Stimulated activated CD8-positive, alpha-beta memory T cell treated with anti-CD3 and anti-CD28 coated beads, Interleukin-15, amount 100 ng/mL, for 24 hours (primary cell): ENCODE measurements at places on chromosomes 7 and 10.

DNA sequence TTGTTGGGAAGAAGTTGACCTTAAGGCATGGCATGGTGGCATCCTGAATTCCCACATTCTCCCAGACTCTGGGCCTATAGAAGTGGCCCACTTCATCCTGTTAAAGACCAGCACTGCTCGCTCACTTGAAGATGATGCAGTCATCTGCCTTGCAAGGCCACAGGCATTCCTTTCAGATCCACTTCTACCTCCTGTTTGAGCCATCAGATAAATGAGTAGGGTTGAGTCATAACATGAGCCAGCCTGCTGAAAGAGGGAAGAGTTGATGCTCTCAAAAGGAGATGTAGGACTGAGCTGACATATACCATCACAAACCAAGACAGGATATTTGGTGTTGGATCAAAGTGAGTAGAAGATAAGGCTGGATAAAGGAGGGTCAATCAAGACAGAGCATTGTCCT is 1.5 kb upstream of the EBLN1 start:
- no peak for DNase-seq

GRCh38 chr7:26200038-26200443 is 505 bp downstream of the HNRNPA2B1 start:
- peak; percentile 65 for DNase-seq

DNA sequence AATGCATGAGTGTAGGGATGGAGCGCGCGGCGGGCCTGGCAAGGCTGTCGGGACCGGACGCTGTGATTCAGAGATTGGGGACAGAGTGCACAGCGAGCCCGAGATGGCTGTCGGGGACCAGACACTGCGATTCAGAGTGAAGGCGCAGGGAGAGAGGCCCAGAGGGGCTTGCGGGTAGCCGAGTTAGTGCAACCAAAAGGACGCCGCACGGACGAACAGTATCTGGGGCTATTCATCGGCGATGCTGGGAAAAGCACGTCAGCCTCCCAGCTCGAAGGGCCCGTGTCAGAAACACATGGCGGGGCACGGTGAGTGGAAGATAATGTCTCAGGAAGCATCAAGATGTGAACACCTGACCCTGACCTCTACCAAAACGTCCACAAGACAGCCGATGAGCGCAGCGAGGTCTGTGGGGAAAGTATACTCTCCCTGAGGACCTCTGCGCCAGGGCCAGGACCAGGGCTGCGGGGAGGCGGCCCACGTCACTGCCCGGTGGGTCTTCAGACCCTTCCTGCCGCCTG is 215.8 kb downstream of the ZMYND11 start:
- DNase-seq, result no peak

DNA sequence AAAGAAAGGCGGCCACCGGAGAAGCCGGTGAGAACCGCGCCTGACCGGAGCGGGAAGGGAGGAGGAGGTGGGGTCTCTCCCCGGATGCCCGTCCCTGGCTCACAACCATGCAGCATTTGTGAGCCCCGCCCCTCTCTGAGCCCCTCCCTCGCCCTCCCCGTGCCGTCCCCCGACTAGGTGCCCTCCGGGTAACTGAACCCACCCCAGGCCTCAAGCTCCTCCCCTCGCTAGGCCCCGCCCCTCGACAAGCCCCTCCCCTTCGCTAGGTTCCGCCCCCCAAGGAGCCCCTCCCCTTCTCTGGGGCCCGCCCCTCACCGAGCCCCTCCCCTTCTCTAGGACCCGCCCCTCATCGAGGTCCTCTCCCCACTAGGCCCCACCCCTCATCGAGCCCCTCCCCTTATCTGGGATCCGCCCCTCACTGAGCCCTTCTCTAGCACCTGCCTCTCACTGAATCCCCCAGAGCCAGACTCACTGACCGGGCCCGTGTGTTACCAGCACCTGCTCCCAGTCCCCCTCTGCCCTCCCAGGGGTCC is 42.2 kb upstream of the HSPB1 start:
- peak; percentile 27 for DNase-seq

DNA sequence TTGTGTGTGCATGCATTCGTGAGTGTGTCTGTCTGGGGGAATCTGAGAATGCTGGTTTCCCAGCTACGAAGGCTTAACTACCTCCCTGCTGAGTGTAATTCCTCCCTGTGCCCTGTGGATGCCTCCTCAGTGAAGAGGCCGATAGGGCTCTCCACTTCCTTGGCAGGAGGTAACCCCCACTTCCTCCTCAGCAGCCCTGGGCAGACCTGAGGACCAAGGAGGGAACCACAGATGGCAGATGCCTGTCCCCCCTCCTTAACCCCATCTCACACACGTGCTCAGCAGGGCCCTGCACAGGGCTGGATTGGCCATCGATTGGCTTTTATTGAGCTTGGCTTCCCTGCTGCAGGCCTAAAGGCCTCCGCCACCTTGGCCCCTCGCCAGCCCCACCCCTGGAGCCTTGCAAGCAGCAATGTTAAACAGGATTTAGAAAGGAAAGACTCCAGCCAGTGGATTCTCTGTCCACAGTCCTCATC is 45.6 kb upstream of the LRRC4 start:
- DNase-seq, result no peak

DNA sequence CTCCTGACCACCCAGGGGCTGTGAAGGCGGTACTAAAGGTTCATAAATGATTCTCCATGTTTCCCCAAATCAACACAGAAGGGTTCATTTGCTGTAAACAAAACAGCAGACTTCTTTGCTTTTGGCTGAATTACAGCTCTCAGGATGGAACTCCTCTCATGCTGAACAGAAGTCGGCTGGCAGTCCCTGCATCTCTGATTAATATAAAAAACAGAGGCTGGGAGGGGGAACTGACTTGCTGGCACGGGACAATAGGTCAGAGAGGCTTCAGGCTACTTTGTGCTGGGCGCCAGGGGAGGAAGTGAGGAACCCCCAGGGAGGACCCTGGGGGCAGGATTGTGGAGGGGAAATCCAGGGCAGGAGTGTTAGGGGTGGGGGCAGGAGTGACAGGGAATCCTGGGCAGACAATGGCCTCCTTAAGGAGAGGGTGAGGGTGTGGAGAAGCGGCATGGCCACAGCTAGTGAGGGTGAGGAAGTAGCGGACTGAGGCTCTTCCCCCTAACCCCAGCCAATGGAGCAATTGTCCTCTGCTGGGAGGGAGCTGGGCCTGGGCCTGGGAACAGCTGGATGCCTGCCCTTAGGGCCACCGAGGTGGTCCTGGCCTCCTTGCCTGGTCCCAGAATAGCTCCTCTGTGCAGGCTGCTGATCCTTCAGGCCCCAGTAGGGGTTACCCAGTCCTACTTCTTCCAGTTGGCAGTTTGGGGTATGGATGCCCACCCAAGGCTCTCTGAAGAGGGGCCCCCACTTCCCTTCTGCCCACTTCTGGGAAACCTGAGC is 9.2 kb upstream of the SFRP5 start:
- no peak for DNase-seq

- no peak for DNase-seq
These were observed 303.5 kb downstream of the AHR start for GRCh38 chr7:17601921-17602320.

GRCh38 chr7:54969208-54969967 is 49.4 kb upstream of the EGFR start:
- DNase-seq, result no peak

- no peak for DNase-seq
These were observed 20.7 kb downstream of the LBX1 start for GRCh38 chr10:101208543-101208942.

DNA sequence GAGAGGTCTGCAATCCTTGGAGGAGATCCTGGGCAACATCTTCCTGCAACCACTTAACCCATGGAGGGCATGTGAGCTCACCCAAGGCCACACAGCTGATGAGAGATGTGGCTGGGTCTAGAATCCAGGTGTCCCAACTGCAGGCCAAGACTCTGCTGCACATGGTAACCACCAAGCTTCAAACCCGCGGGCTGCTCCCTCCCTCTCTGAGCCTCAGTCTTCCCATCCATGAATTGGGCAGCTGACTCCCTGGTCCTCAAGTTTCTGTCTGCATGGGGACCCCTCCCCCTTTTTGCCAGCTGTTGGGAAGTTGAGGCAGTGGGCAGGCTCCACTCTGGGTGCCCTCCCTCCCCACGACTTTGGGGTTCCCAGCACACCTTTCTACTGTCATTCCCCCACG is 20.9 kb upstream of the INMT start:
- no peak for DNase-seq

DNA sequence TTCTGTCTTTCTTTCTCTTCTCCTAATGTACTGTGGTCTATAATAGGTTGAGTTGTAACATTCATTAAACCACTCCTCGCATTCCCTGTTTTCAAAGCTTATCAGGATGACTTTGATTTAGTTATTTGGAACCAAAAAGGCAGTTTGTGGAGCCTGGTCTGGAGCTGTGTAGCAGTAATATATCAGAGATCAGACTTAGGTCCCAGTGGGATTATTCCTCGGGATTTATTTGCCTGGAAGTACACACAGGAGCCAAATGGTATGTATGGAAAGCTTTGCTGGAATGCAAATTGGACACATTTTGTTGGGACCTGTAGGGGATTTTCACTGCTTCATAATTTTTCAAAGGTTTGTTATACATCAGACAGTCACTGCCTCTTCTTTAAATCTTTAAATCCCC is 40.9 kb downstream of the GBF1 start:
- no peak for DNase-seq

DNA sequence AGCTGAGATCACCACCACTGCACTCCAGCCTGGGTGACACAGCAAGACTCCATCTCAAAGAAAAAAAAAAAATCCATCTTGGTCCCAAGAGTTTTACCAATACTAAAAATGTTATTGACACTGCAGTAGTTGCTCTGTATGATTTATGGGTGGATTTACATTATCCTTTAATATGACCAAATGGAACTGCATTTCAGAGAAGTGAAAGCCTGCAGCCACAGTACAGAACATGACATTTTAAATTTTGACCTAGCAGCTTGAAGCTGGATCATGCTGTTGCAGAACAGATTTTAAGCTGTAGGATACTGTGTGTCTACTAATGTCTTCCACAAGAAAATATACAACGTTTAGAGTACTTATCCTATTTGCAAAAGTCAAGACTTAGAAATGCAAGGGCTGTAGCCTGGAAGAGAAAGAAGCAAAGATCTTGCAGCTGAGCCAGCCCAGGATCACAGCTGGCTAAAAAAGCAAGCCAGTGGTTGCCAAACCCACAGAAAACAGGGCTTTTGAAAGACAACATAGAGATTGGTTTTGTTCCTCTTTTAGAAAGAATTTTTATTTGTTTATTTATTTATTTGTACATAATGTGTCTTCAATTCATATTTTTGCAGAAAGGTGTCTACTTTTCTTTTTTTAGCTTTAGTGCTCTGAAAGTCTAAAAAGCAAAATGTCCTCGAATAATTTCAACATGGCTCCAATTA is 55.2 kb upstream of the WNT16 start:
- DNase-seq, result no peak

- no peak for DNase-seq
These were observed 88.9 kb downstream of the ARMH3 start for GRCh38 chr10:101967119-101967518.

- no peak for DNase-seq
These were observed 14.4 kb upstream of the TTYH3 start for GRCh38 chr7:2617325-2617905.

DNA sequence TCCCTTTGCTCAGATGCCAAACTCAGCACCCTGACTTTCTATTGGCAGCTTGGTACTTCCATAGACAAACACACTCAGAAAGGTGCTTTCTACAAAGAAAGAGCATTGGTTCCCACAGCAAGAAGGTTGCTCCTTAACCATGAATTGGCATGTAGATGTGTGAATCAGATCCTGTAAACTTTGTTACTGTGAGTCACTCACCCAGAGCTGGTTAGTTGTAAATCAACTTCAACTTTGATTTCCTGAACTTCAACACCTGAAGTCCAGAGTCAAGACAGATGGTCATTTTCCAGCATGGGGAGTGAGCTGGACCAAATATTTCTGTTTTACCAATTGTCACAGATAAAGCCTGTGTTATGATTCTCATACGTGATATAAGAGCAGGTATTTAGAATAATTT is 797.2 kb downstream of the TNS3 start:
- no peak for DNase-seq

DNA sequence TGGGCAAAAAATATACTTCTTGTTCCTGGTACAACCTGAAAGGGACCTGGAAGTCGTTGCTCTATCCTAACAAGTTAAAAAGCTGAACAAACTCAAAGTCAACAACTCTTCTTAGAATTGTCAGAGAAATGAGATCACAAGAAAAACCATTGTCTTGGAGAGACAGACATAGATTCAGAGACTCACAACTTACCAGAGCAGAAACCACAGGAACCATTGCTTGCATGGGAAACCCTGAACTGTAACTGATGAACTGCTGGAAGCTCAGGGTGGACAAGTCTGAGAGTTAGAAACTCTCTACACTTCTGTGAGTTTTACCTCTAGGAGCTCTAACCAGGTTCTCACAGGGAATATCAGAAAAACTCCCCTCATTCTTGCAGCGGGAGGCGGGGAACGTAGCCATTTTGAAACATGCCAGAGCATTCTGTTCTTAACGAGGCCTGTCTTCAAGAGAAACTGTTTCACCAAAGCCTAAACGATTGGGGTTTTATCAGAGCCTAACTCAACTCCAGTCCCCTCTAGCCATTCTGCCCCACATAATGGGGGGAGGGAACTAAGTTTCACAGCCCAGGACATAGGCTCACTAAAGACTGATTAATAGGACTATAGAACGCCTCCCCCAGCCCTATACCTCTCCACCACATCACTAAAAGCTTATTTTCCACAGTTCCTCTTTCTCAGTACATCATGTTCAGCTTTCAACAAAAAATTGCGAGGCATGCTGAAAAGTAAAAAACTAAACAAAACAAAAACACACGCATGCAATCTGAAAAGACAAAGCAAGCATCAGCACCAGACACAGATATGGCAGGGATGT is 12.0 kb upstream of the GSDME start:
- no peak for DNase-seq

DNA sequence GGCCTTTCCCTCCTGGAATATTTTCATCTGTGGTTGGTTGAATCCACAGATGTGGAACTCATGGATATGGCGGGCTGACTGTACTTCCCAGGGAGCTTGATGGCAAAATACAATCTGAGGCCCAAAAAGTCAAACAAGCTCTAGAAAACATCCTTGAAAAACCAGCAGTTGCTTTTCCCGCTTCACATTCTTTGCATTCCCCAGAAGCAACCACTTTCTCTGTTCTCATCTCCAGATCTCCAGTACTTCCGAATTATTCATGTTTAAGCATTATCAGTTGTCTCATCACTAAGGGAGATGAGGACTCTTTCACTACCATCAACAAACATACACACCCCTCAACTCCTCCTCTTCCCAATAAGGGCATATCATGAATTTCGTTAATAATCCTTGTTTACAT is 55.3 kb downstream of the KIF5B start:
- no peak for DNase-seq

DNA sequence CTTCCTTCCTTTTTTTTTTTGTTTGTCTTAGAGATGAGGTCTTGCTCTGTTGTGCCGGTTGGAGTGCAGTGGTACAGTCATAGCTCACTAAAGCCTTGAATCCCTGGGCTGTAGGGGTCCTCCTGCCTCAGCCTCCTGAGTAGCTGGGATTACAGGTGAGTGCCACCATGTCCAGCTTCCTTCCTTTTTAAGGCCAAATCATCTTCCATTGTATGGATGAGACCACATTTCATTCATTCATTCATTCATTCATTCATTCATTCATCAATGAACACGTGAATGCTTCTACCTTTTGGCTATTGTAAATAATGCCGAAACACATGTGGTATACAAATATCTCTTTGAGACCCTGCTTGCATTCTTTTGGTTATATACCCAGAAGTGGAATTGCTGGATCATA is 60.0 kb upstream of the BAIAP2L1 start:
- no peak for DNase-seq
